Fibroblast of skin of left biceps (primary cell): ENCODE measurements at places on chromosomes 2 and 18.
A peak's percentile ranks its signal among the peaks of the same experiment; 100 is the strongest.

DNA sequence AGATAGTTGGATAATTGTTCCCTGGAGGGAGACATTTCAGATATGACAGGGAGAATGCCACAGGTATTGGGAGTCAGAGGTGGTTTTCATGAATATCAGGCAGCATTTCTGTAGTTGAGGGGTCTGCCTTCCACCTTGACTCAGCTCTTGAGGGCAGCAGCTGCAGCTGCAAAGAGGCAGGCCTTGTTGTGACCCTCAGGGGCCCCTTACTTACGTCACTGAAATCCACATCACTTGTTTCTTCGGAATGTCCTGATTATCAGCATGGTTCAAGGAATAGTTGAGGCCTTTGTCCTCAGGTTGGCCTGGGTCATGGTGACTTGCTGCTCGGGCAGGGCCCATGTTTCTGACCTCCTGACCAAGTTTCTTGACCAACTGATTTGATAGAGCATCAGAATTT is 46.9 kb downstream of the TMEM17 start:
- no peak for DNase-seq

GRCh38 chr2:4369826-4370419 is 666.5 kb downstream of the DCDC2C start:
- no peak for DNase-seq

GRCh38 chr2:85868822-85869221 is 20.0 kb downstream of the ST3GAL5 start:
- DNase-seq, result no peak

DNA sequence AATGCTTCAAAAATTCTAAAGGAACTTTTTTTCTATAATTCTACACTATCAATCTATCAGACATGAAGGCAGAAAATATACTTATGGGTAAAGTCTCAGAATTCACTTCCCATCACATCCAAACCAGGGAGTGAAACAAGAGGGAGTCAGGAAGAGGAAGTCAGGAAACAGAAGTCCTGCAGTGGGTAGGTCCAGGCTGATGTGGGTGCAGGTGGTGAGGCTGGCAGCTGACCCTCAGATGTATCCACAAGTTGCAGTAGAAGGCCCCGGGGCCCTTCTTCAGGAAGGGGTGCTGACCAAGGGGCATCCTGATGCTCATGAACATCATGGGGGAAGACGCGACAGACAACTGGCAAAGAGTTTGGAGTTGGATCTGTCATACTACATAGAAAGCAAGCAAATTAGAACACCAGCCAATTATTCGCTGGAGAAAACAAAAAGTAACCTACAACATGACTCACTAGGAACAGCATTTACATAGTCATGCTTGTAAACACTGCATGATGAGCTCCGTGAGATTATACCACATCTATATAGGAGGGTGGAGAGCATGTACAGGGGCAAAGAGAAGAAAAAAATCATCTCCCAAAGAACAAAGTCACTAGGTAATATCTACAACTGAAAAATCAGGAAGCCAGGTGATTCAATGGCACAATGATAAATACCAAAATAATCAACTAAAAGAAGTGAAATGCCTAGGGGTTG is 4.2 kb downstream of the UXS1 start:
- no peak for DNase-seq

DNA sequence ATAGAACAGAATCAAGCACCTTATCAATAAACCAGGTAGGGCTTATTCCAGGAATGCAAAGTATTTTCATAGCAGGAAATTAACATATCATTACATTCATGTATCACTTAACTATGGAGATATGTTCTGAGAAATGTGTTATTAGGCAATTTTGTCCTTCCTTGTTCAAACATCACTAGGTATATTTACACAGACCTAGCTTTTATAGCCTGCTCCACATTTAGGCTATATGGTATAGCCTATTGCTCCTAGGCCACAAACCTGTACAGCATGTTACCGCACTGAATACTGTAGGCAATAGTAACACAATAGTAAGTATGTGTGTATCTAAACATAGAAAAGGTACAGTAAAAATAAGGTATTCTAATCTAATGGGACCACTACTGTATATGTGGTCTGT is 82.8 kb upstream of the KCTD1 start:
- no peak for DNase-seq

GRCh38 chr2:212021947-212022346 is 516.7 kb downstream of the ERBB4 start:
- peak; percentile 66 for DNase-seq

DNA sequence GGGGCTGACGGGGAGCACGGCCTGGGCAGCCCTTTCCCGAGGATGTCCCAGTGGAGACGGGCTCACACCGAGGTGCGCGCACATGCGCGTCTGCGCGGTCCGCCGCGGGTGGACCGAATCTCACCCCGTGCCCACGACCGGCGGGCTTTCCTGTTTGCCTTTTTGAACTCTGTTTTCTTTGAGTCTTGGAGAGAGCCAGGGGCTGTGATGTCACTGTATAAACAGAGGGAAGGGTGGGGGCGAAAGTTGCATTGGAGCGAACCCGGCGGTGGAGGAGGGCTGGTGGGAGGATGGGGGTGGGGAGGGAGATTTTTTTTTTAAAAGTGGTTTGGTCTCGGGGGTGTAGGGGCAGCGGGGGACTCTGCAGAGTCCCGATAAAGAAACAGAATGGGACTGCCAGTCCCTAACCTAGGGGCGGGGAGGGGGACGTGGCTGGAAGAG is 141.2 kb upstream of the CTAGE1 start:
- no peak for DNase-seq

DNA sequence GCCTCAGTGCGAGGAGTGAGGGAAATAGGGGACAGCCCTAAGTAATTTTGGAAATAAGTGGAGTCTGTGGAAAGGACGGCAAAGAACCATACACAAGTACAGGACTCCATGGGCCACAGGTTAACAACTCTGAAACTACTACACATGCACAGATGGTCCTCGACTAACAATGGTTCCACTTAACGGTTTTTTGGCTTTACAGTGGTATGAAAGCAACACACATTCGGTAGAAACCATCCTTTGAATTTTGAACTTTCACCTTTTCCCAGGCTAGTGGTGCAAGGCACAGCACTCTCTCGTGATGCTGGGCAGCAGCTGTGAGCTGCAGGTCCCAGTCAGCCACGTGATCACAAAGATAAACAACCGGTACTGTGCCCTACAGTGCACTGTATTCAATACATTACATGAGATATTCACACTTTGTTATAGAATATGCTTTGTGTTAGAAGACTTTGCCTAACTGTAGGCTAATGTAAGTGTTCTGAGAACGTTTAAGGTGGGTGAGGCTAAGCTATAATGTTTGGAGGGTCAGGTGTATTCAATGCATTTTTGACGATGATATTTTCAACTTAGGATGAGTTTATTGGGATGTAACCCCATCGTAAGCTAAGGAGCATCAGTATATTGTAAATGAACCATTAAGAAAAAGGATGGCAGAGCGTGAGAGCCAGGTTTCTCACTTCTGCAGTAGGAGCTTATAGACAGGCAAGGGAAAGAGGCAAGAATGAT is 44.6 kb downstream of the TBC1D8 start:
- DNase-seq, result no peak

- no peak for DNase-seq
Observed at GRCh38 chr2:61125123-61125710, 36.8 kb upstream of the C2orf74 start.

- DNase-seq, result no peak
Observed at GRCh38 chr2:220842901-220843665, 729.0 kb downstream of the EPHA4 start.

GRCh38 chr2:40700231-40700954 is 248.5 kb upstream of the SLC8A1 start:
- no peak for DNase-seq

- DNase-seq, result no peak
Observed at GRCh38 chr2:232882085-232882484, 12.0 kb downstream of the SNORC start.

DNA sequence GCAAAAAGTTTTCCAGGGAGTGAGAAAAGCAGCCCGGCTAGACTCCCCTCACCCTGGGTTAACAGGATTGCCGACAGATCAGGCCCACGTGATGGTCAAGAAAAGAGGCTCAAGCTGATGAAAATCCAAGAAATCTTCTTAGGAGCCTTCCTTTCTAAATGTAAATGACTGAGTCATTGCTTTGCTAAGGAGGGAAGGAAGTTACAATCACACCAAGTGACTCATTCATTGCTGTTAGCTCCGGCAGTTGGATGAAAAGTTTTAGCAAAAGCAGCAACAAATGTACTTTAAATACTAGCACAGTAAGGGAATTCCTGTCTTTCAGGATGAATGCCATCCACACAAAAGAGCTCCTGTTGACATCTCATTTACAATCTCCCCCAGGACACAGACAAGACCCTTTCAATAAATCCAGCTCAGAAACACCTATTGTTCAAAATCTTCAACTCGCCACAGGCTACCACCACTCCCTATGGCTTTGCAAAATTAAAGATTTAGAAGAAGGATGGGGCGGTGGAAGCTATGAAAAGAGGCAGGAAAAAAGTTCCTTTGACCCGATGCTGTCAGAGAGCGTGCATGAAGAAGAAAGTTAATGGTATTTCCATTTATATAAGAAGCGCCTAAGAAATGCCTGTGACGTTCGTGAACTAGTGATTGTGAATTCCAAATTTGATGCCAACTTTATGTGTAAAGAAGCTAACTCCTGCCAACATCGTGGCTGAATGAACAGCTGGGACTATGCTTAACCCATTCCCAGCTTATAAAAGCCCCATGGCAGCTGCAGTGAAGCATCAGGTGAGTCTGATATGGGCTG is 153.7 kb downstream of the TGIF1 start:
- peak; percentile 97 for DNase-seq

DNA sequence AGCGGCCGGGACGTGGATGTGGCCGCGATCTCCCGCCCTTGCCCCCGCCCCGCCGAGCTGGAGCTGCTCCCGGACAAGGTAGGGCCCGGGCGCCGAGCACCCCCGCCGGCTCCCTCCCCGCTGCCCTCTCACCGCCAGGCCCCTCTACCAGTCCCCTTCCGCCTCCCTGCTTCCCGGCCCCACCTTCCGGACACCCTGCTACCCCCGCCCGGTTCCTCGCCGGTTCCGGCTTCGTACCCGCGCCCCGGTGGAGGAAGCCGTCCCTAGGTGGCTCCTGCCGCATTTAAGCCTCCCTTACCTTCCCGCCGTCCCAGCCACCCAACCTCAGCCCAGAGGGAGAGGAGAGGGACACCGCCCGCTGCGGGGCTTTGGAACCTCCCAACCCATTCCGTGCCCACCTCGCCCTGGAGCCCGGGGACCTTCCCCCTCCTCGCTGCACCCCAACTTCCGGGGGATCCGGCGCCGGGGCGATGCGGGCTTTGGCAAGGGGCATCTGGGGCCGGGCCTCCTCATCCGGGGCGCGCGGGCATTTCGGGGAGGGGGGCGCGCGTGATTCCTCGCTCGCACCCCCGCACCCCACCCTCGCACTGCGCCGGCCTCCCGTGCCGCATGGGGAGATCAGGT is 475 bp downstream of the B3GNT2 start:
- DNase-seq, result no peak

- DNase-seq, result no peak
Observed at GRCh38 chr18:79941473-79942119, 9.9 kb downstream of the SLC66A2 start.

DNA sequence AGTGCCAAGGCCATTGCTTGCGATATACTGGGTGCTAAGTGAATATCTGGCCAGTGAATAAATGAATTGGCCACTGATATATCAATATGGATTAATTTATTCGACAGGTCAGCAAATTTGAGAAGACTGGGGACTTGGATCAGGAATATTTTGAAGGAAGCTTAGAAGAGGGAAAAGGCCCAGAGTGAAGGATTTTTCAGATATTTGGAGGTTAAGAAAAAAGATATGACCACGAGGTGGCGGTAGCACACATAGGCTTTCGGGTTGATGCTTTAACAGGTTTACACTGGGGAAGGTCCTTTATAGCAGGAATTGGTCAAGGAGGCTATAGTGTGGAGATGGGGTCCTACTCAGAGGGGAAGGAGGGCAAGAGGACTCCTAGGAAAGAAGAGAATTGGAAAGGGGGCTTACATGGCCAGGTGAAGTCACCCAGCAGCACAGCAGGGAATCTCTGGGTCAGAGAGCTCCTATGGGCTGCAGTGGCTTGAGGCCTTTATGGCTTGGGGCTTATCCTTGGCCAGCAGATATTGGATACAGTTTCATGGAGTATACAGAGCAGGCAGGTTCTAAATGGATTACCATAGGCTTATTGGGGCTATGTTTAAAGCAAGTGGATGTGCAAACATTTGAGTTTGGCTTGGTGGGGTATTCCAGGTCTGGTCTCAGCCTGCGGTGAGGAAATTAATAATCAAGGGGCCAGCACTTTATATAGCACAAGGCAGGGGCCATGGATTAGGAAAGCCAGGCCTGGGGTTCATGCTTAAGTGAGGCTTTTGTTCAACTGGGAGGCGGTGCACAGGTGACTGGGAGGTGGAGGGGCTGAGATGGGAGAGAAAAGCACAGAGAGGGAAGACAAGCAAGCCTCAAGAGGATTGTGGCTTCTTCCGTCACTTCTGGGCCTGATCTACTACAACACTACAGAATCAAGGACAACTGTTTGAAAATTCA is 9.7 kb downstream of the IL1RN start:
- DNase-seq, result no peak
